Skin of body (tissue), 3 donors: ENCODE measurements at places on chromosomes 7 and 10. TPM values are rescaled to one million over a fixed set of nuclear protein-coding genes. Genes with fewer than 3 reads are reported as not detected.

DNA sequence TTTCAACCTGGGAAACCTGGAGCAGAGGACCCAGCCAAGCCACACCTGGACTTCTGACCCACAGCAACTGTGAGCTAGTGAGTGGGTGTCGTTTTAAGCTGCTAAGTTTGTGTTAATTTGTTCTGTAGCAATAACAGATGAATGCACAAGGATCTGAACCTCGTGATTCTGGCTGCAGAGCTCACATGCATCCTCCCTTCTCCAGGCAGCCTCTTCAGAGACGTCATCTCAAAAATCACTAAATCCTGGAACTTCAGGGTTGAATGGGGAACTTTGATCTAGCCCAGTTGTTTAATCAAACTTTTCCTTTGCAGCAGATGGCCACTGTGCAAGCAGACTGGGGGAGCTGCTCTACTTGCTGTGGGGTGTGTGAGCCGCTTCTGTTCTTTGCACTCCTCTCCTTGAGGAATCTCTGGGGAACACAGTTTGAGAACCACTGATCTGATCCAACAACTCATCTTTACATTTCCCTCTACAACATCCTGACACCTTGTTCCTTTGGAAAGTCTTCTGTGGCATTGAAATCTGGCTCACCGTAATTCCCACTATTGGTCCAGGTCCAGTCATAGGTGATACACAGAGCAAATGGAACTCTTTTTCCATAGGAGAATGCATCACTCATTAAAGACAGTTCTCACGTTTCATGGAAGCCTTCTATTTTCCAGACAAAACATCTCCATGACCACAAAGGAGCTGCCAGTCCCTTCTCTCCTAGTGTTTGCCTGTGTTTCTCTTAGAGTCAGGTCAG, 90.3 kb downstream of the CHN2 start:
- no peak for DNase-seq

DNA sequence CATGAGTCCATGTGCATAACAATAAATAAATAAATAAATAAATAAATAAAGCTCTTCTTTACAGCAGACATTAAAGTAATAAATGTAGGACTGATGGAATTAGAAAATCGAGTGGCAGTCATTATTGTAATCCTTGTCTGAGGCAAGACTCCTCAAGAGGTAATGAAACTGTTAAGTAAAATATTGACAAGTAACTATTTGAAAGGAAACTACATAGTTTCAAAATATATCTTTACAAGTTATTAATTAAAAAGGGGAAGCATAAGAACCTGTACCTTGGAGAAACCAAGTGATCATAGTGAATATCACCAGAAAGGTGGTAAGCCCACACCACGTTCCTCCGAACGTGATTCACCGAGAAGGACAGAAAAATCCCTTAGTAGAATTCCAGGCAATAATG, 285.6 kb upstream of the SORCS1 start:
- DNase-seq: no peak

DNA sequence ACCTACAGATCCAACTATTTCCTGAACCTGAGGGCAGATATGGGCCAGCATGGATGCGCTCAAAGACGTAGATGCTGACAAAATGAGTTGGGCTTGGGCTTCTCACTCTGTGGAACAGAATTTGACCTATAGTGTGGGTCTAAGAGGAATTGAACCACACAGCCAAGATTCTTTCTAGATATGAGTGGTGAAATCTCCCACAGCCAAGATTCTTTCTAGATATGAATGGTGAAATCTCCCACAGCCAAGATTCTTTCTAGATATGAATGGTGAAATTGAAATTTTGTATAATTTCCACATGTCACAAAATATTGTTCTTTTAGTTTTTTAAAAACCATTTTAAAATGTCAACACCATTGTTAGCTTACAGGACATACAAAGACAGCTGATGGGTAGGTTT, 215.4 kb upstream of the LRGUK start:
- DNase-seq: no peak

GRCh38 chr7:132869166-132869861, 212.6 kb downstream of the CHCHD3 start:
- no peak for DNase-seq

DNA sequence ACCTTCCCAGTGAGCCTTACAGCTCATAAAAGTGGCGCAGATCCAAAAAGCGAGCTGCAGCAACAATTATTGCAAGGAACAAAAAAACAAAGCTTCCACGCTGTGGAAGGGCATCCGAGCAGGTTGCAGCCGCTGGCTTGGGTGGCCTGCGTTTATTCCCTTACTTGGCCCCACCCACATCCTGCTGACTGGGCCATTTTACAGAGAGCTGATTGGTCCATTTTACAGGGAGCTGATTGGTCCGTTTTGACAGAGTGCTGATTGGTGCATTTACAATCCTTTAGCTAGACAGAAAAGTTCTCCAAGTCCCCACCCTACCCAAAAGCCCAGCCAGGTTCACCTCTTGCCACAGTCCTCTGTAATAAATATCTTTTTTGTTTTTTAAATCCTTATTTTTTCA, 85.1 kb downstream of the ADCYAP1R1 start:
- DNase-seq: no peak

The OR6V1 gene
- total RNA-seq: not detected

The BTBD16 gene
- 1.3 TPM for total RNA-seq

The CHST15 gene
- total RNA-seq: 16.5 TPM
